ENCODE measurements at places on chromosomes 7 and 10.

GRCh38 chr7:118250860-118251494, 26.5 kb downstream of the ANKRD7 start:
- DNase-seq: no peak

- DNase-seq: no peak
Observed at GRCh38 chr10:119834188-119834587, 38.5 kb downstream of the MCMBP start.

DNA sequence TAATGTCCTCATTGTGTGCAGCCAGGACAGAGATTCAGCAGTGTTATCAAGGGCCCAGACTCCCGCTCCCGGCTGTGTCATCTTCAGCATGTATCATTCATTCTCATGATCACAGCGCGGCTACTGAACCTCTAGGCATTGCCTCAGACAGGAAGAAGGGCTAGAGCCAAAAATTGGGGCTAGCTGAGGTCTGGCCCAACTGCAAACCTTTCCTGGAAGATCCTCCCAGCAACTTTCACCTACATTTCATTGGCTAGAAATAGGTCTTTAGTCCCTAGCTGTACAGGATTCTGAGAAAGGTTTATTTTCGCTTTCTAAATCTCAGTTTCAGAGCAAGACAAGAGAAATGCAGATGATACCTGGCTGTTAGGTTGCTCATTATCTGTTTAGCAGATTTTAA, 81.9 kb downstream of the CREM start:
- DNase-seq: no peak

DNA sequence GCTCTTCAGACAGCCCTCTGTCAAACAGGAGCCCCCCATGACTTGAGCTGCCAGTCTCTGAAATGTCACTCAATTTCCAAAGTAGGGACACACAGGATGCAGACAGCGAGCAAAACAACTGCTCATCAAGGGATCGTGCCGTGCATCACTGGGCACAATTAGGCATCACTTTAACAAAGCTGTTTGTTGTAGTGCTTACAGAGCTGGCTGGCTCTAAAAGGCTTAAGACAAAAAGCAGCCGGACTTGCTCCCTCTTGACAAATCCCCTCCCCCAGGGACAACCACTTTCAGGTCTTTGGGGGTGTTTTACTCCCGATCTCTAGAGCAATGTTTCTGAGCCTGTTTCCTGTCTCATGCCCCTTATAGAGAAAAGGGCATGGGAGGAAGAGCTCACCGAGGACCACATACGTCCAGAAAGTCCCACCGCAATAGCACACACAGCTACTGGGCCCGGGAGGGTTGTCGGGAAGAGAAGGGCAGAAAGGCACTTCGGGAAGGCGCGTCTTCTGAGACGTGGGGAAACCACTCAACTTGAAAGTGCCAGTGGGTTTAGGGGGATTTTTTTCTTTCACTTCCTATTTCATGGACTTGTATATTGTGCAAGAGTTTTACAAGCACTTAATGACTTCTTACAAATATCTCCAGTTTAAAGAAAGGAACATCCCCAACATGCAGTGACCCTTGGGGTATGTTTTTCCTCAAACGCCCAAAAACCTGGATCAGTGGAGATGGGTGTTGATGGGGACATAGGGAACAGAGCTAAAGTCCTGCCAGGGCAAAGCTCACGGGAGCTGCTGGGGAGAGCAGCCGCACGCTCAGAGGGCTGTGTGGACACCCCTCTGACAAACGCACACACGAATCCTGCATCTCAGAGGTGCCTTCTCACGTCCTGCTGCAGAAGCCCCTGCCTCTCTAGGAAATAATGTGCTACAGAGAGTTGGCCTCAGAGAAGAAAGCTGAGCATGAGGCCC, 27.1 kb downstream of the LRRC20 start:
- no peak for DNase-seq

- DNase-seq: no peak
Observed at GRCh38 chr10:64329510-64329909, 808.3 kb downstream of the REEP3 start.

DNA sequence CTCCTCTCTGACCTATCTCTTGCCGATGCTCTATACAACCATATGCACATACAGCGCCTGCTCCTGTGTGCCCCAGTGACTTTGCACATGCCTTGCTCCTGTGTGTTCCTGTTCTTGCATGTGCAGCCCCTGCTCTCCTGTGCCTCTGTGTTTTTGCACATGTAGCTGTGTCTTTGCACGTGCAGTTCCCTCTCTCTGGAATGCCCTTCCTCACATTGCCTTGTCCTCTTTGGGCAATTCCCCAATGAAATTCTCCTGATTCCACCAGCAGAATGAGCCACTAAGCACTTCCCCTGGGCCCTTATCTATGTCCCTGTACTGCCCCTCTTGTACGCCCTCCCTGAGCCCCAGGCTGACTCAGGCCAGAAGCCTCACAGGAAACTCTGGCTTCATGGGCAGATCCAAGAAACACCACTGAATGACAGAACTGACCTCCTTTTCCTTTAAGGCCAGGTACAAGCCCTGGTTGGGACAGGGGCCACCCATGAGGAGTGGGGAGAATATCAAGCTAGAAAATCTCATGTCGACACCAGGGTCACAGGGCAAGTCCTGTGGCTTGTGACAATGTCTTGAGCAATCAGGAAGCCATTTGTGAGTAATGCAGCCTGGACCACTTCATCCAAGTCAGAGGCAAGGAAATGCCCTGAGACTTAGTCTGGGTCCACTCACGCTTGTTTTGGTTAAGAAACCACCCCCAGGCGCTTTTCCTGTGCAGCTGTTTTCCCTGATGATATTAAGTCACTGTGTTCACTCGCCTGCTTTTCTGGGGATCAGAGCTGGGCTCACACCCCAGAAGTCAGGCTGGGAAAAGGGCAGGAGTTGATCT, 1.9 kb upstream of the ARHGAP22 start:
- DNase-seq: no peak

- DNase-seq: no peak
Observed at GRCh38 chr10:26407406-26407969, 30.7 kb upstream of the APBB1IP start.

GRCh38 chr7:155922067-155922816, 110.0 kb upstream of the SHH start:
- no peak for DNase-seq

DNA sequence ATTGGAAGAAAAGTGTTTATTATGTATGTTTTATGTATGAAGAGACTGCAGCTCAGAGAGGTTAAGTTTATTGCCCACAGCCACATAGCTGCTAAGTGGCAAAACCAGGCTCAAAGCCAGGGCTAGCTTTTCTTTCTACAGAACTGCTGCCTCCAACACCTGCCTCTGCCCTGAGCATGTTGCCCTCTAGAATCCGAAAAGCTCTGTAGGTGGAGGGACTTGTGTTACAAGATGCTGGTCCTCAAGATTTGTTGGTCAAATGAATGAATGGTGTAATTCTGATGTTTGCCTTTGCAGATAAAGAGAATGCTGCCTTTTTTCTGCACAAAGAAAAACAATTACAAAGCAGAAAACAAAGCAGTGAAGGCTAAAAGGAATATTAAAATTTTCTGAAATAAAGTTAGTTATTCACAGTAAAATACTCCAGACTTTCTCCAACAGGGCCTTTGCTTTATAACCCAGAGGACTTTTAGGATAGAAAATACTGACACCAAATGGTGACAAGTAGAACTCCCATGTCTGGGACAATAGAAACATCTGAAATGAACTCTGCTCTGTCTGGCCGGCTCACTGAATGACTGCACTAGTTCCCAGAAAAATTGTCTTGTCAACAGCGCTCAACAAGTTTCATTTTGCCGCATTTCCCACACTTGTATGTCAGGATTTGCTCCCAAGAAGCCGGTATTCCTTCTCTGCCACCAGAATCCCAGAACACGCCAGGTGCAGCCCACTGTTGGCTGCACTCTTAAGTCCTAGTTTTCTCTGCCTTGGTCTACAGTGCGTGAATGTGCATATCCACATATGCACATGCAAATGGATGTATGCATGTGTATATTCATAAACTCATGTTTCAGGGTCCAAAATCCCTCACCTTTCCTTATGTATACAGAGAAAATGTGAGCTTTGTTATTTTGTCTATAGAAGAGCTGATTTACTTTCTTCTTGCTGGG, 11.0 kb upstream of the DNTT start:
- no peak for DNase-seq

DNA sequence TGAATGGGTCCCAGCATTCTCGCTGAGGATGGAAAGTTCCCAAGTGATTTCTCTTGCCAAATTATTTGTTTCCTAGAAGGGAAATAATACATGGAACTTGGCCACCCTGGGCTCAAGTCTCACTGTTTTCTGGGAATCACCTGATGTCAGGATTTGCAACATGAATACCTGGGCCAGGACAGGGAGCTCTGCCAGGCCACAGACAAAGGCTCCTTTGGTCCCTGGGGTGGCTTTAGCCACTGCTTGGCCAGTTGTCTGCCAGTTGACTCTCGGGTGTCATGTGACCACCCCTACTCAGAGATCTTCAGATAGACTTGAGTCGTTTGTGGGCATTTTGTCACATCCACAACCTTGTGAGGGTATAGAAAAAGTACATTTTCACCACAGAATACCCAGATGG, 258.0 kb upstream of the HABP2 start:
- no peak for DNase-seq

DNA sequence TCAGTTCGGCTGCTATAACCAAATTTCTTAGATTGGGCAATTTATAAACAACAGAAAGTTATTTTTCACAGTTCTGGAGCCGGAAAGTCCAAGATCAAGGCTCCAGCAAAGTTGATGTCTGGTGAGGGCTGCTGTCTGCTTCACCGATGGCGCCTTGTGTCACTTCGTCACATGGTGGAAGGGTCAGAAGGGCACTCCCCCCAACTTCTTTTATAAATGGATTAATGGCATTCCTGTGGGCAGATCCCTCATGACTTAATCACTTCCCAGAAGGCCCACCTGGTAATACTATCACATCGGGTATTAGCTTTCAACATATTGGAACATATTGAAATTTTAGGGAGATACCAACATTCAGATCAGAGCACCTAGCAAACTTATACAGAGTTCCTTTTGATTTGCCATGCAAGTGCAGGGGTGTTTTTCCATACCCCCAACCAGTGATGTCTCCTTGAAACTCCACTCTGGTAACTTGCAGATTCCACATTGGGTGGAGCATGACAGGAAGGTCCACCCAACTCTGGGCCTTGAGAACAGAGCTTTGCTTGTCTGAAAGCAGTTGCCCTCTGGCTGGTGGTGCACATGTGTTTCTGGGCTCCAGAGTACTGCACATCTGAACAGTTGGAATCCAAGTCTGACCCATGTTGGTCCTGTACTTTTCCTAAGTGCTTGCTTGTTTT, 85.1 kb upstream of the KMT2E start:
- no peak for DNase-seq

DNA sequence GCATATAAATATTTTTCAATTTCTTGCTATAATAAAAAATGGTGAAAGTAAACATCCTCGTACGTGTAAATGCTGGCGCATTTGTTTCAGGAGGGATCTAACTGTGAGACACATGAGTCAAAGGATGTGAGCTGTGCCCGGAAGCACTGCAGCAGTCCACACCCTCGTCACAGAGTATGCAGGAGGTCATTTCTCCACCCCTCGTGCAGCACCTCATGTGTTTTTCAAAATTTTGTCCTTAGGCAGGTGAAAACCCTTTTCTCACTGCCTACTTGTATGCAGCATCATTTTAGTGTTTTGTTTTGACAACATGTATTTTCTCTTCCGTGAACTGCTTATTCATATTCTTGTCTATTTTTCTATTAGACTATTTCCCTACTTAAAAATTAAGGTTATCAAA, 162.7 kb downstream of the AVL9 start:
- no peak for DNase-seq

GRCh38 chr10:44745920-44746319, 165.2 kb upstream of the TMEM72 start:
- peak; percentile 1 for DNase-seq

DNA sequence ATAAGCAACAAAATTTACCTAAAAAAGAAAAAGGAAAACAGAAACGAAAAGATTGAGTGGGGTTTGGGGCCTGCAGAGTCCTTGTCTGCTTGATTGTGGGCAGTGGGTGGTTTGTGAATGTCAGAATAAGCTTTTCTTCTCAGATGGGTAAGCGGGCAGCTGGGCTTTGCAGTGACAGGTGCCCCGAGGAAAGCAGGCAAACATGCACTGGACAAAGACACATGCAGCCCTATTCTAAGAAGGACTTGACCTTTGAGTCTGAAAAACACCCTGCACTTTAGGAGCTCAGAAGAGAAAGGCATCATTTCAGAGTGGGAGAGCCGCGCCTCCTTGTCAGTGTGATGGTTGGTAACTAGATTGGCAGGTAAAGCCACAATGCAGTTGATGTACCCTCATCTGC, 562.7 kb downstream of the PTPRN2 start:
- no peak for DNase-seq

DNA sequence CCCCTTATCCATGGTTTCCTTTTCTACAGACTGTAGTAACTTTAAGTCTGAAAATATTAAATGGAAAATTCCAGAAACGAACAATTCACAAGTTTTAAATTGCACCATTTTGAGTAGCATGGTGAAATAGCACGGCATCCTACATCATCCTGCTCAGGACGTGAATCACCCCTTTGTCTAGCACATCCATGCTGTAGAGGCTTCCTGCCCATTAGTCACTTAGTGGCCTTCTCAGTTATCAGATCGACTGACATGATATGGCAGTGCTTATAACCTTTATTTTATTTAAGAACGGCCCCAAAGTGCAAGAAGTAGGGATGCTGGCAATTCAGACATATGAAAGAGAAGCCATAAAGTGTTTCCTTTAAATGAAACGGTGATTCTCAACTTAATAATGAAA, 82.7 kb downstream of the CPXM2 start:
- no peak for DNase-seq

DNA sequence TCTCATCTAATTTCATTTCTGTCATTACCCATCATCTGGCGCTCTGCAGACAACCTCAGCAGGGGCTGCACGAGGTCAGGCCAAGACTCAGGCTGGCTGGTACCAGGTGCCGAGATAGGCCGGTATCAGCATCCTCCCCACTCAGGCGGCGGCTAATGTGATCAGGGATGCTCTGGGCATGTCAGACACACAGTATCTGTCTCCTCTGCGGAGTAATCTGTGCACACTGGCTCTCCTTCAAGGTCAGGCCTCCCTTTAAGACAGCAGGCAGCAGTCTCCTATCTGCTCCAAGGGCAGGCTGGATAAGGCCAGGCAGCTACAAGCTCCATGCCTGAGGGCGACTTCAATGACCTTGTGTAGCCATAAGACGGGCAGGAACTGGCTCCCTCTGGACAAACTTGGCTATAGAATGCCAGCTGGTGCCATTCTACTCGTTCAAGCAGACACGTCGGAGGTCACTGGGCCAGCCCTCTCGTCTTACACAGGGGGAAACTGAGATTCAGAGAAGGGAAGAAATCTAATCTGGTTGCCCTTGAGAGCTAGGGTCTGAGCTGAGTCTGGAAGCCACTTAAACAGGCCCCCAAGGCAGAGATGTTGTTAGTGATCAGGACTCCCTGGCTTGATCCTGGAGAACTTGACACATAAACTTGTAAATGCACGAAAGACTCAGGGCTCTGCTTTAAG, 59.3 kb downstream of the ARHGAP22 start:
- DNase-seq: no peak

Data from NCI-H187 treated with DMSO at 0.1 percent for 48 hours (cell line).